Ovary (tissue), 10 donors: ENCODE measurements at places on chromosomes 4 and X.

GRCh38 chrX:22345884-22346283 is 73.2 kb downstream of the CBLL2 start:
- DNase-seq, result no peak

DNA sequence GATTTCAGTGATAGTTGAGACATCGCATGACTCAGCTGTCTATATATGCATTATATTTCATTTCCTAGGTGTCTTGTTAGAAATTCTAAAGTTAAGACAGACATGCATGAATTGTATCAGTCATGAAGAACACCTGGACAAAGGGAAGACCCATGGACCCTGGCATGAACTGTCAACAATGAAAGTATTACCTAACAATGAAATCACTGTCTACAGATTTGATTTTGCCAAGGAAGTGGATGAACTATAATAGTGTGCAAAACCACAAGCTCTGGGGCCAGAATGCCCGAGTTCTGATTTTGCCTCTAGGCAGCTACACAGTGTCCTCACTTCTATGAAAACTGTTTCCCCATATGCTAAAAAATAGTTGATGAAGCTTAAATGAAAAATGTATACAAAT is 386.1 kb downstream of the NLGN4X start:
- DNase-seq, result no peak

DNA sequence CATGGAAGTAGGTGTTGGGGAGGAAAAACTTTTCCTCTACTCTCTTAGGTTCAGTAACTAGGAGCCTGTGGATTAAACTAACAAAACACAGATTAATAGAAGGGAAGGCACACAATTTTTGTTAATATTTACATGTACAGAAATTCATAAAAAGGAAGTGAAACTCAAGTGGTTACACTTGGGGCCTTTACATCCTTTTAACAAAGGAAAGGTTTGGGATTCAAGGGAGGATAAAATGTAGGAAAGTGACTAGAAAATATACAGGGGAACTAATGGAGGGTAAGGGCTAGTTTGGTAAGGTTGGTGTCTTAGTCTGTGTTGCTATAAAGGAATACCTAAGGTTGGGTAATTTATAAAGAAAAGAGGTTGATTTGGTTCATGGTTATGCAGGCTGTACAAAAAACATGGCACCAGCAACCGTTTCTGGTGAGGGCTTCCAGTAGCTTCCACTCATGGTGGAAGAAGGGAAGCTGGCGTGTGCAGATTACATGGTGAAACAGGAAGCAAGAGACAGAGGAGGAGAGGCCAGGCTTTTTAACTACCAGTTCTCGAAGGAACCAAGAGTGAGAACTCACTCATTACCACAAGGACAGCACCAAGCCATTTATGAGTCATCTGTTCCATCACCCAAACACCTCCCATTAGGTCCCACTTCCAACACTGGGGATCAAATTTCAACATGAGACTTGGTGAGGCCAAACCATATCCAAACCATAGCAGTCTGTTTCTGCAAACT is 124.4 kb downstream of the CHRDL1 start:
- DNase-seq, result no peak

- no peak for DNase-seq
Observed at GRCh38 chr4:176064539-176064938, 1.1 kb upstream of the WDR17 start.

- DNase-seq, result no peak
Observed at GRCh38 chr4:43560047-43560446, 667.5 kb downstream of the GRXCR1 start.

- DNase-seq, result no peak
Observed at GRCh38 chrX:102765217-102765616, 44.7 kb downstream of the GPRASP3 start.

DNA sequence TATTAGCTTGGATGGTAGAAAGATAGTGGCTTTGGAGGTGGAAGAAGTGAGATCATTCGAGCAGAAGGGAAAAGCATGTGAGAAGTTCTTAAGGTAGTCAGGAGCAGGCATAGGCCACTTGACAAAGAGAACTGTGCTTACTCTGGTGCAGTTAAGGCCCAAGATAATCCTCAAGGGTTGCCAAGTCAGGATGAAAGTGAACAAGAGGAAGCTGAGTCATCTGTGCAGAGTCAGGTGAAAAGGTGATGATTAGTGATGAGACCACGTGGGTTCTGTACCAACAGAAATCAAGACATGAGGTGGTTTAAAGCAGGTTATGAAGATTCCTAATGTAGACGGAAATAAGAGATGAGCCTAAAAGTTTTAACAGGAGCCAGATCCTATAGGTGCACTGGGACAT is 369.8 kb downstream of the DTHD1 start:
- no peak for DNase-seq

- no peak for DNase-seq
Observed at GRCh38 chr4:148238811-148239493, 203.3 kb downstream of the NR3C2 start.

DNA sequence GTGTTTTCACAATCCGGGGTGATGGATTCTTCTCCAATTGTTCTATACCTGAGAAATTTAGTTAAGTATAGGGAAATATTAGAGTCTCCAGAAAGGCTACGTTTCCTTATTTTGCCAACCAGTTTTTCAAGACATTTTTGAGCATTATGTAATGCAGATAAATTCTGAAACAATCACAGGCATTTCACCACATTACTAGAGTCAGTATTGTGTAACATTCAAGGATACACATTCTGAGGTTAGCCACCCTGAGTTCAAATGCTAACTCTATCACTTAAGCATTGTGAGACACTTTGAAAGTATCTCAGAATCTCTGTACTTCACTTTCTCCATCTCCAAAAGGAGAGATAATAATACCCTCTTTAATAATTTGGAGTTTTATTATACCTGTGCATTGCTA is 10.6 kb downstream of the SULT1B1 start:
- DNase-seq, result no peak

GRCh38 chr4:87559090-87559837 is 30.1 kb upstream of the SPARCL1 start:
- no peak for DNase-seq

DNA sequence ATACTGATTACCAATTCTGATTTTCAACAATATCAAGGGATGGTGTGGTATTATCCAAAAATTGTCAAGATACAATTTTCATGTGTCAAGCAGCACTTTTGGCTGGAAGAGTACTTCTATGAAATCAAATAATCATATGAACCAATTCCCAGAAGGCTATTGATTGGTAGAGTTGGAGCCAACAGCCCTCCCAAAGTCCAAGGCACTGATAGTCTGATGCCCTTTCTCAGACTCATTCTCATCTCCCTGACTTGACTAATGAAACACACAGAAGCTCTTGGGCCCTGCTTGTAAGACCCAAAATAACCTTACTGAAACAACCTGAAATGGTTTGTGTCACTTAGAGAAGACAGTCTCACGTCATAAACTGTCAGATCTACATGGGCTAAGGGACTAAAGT is 48.9 kb downstream of the ATP11C start:
- no peak for DNase-seq

DNA sequence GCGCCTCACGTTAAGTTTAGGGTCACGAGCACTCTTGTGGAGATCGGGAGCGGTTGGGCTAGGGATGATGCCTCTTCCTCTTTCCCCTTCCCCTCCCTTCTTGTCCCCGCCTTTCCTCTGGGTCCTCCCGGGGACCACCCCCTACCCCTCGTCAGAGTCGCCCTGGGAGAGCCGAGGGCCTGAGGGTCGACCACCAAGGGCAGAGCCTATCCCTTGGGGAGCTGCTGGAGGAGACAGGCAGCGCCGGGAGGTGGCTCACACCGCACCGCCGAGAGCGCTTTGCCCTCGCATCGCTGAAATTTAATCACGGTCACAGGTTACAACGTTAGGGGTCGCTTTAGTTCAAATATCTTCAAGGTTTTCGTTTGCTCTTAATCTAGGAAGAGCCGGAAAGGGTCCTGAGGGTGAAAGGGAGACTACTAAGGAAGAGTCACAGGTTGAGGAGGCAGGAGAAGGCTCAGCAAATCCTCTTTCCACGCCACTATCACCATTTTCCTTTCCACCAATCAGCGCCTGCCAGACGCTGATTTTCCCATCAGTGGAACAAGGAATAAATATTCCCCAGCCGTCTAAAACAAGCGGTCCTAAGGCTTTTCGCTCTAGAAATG is 528 bp upstream of the SNCA start:
- DNase-seq, result peak; percentile 17

DNA sequence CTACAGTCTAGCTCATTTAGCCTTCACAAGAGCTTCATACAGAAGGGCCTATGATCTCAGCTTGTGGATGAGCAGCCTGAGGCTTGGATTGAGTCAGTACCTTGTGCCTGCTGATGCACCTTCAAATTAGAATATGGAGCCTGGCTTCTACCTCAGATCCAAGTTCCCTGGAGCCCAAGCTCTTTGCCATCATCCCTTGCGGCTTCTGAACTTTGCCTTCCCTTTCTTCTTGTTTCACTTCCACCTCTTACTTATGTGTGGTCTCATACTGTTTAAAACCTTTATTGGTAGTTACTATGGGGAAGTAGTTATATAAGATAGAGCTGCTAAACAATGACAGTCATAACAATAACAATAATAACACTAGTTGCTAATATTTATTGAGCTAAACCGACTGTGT is 84.3 kb upstream of the AFF2 start:
- no peak for DNase-seq

DNA sequence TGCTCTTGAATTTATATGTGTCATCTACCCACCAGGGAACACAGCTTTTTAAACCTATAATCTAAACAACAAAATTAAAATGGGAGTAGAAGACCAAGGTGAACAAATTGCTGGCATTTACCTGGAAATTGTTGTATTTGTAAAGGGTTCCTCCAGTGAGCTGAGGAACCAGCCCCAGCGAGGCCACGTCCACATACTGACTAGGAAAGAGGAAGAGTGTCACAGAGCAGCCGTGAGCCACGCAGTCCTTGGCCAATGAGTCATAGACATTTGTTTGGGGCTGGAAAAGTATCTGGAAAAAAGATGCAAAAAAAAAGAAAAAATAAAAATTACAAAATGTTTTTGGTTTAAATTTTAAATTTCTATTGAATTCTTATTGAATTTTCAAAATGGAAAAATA is 58.7 kb downstream of the METTL14 start:
- DNase-seq, result no peak

DNA sequence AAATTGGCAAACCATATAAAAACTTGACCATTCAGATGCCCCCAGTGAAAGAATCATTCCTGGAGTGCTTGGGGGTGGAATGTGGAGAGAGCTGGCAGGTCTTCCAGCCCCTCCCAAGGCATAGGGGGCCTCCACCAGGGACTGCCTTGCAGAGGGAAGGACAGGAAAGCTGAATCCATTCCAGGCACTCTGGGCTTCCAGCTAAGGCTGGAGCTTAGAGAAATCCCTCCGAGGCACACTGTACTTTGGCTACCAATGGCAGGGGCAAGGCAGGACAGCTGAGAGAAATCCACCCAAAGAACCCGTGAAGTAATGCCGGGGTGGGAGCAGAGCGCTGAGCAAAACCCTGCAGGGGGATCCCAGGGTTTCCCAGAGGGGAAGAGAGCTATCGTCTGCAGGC is 4.0 kb downstream of the CENPU start:
- no peak for DNase-seq

- DNase-seq, result no peak
Observed at GRCh38 chr4:61447918-61448317, 247.8 kb downstream of the ADGRL3 start.

- DNase-seq, result no peak
Observed at GRCh38 chrX:115350711-115351381, 61.3 kb downstream of the LUZP4 start.

DNA sequence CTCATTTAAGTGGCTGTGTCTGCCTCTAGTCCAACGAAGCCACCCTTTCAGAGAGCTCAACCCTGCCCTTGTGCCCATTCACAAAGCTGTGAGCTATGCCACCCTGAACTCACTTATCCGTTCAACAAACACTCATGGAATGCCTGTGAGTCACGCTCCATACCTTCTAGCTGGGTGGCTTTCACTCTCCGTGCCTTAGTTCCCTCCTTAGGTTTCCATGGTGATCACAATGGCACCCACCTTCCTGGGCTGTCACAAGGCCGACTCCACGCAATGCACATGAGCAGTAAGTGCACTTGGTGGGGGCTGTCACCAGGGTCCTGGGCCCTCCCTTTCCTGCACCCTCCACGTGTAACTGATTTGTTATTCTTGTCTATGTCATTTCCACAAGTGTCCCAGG is 37.2 kb upstream of the PPP2R2C start:
- no peak for DNase-seq

- DNase-seq, result no peak
Observed at GRCh38 chr4:71262161-71262560, 76.7 kb upstream of the SLC4A4 start.

- no peak for DNase-seq
Observed at GRCh38 chrX:2723286-2723879, 28.5 kb upstream of the XG start.
